NCI-H524 treated with DMSO at 0.1 percent for 48 hours (cell line): ENCODE measurements at places on chromosomes 1 and 21.

- DNase-seq, result no peak
Observed at GRCh38 chr21:43731891-43732711, 13.2 kb downstream of the PDXK start.

DNA sequence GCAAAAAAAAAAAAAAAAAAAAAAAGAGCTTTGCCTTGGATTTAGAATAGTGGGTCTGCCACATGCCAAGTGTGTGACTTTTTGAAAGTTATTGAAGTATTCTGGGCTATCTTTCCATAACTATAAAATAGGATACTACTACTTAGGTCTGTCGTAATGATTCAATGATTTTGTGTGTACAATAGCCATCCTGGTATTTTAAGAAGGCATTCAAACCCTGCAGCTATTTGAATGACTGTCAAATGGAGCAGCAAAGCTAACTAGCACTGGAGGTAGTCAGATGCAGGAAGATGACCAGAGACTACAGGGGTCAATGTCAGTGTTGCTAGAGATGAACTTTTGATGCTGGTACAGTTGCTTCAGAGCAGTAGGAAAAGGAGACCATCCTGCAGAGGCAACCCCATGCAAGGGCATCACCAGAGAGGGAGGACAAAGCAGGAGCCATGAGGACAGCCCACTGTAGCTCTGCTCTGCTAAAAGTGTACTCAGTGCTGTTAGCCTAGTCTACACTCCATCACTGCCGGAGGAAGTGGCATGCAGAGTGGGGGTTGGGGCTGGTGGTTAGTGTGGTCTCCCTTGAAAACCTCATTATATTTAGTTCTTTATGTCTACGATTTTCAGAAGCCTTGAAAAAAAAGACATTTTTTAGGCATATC, 29.0 kb downstream of the DUSP10 start:
- DNase-seq, result no peak

DNA sequence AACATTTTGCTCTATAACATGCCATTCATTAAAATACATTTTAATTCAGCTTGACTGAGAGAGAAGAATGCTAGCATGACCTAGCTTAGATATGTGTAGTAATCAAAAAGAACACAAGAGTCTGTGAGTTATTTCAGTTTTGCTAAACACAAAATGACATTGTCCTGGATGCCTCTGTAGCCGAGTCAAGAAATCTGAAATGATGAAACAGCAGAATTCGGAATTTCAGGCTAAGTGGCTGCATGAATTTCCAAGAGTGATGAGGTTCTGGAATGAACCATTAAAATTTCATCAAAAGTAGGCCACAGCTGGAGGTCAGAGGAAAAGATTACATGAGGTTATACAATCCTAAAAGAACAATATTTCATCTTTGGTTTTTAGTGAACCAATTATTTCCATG, 79.1 kb upstream of the CXADR start:
- DNase-seq, result no peak

- no peak for DNase-seq
Observed at GRCh38 chr1:59292562-59292961, 4.3 kb upstream of the FGGY start.

DNA sequence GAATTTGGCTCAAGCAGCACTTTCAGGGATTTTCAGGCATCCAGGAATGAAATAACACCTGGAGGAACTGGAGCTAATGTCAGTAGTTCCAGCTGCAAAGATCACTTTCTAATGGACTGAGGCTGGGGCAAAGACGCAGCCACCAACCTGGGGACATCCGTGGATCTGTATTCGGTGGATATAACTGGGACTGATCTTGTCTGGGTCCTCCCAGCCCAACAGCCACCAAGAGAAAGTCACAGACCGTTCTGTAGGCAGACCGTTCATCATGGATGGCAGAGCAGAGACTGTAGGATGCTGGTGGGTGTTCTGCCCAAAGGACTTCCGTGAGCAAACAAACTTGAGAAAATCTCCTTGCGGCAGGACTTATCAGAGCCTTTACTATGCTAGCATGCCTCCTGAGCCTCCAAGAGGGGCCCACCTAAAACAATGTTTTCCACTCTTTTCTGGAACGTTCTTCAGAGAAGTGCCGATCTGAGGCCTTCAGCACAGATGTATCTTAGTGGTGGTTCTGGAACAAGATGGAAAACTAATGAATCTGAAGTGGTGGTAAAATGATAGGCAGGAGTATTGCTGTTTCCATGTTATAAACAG, 86.1 kb upstream of the KLHDC7A start:
- DNase-seq, result no peak

- DNase-seq, result no peak
Observed at GRCh38 chr1:208069317-208069716, 158.4 kb upstream of the CD34 start.

GRCh38 chr1:58773406-58773840, 10.4 kb downstream of the JUN start:
- DNase-seq, result no peak

DNA sequence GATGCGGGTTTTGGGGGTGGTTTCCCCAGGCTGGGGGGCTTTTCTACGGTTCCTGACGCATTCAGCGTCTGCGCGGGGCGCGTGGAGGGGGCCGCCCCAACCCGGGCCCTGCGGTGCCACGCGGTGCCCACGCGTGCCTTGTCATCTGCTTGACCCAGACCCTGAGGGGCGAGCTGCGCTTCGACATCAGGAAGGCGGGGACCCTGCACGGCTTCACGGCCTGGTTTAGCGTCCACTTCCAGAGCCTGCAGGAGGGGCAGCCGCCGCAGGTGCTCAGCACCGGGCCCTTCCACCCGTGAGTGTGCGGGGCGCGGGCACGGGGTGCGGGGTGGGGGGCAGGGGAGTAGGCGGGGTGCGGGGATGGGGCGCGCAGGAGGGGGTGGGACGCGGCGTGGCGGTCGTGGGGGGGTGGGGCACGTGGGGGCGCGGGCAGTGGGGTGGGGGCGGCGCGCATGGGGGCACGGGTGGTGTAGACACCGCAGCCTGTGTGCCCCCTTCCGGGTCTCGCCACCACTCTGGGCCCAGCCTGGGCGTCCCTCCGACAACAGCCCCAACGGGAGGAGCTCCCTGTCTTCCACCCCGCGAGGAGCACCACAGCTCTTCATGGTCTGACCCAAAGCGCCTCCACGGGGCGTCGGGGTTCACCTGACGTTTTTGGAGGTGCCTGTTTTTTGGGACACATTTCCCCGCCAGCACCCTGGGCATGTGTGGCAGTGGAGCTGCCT, 26.3 kb downstream of the PRMT2 start:
- no peak for DNase-seq

- no peak for DNase-seq
Observed at GRCh38 chr1:158998037-158998780, 11.5 kb upstream of the IFI16 start.

DNA sequence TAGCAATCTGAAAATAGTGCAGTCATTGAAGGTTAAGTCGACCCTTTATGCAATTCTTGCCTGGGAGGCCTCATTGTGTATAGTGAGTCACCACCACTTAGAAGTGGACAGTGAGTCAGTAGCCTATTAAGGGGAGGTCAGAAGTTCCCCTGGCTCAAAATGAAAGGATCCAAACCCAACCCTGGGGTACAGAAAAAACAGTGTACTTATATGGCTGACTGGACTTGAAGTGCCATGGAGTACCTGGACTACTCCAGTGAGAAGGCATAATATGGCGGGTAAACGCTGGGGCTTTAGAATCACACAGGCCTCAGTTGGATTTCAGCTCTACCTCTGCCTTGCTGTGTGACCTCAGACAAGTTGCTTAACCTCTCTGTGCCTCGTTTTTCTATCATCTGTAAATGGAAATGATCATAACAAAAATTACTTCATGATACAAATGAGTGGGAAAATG, 2.2 kb upstream of the BCL9 start:
- DNase-seq, result no peak

GRCh38 chr1:6123083-6123482, 57.0 kb downstream of the CHD5 start:
- DNase-seq, result no peak

DNA sequence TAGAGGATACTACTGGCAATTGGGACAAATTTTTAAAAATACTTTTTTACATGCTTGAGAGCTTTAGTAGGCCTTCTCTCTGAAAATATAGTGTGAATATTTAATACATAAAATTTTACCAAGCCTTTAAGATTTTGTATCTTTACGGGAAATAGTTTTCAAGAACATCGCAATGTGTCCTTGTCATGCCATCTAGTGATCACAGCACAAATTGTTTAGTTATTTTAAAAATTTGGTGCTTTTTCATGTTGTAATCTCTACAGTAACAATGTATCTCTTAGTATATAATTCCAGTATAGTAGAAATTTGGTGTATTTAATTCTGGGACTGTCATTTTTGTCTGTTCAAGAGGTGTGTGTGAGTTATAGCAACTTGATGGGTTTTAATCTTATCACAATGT, 6.7 kb downstream of the CDC7 start:
- DNase-seq, result no peak

DNA sequence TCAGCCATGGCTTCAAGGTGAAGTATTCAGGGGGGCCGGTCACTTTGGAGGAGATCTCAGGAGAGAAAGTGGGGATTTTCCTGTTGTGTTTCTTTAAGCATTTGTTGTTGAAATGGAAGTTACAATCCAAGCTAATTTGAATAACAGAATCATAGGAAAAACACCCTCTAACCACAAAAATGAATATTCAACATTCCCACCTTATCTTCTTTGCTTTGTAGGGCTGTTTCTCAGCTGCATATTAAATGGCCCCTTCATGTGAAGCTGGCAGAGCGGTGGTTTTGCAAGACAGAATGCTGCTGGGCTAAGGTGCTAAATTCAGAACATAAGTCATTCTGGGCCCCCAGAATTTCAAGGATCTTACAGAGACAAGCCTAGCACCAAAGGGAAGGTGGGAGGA, 279.0 kb downstream of the RRAGC start:
- no peak for DNase-seq

DNA sequence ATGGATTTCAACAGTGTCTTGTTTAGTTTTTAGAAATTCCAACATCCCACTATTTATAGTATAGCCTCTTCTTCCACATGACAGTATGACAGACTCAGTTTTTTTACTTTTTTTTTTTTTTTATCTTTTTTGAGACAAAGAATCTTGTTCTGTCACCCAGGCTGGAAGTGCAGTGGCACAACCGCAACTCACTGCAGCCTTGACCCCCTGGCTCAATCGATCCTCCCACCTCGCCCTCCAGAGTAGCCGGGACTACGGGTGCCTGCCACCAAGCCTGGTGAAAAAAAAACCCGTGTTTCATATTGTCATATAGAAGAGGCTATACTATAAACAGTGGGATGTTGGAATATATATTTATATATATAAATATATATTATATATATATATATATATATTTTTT, 1.2 kb upstream of the DR1 start:
- DNase-seq, result no peak

- DNase-seq, result no peak
Observed at GRCh38 chr21:38639571-38640354, 141.5 kb upstream of the ERG start.

DNA sequence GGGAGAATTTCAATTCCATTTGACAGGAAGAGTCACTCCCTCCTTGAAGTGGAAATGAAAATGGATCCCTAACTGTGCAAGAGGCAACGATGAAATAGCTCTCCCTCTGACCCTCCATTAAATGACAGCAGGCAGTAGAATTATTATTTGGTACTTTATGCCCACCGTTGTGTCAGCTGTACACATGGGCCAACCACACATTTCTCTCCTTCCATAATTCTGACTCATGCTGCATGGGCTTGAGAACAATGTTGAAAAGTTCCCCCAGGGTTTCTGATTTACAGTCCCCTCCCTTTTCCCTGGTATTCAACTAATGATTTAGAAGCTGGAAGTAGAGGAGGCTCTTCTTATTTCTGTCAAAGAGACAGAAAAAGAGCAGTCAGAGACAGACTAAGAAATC, 103.5 kb downstream of the RGS7 start:
- DNase-seq, result no peak

- DNase-seq, result no peak
Observed at GRCh38 chr1:106554294-106554693, 502.2 kb upstream of the PRMT6 start.

- DNase-seq, result no peak
Observed at GRCh38 chr1:161226320-161226711, 456 bp downstream of the TOMM40L start.

DNA sequence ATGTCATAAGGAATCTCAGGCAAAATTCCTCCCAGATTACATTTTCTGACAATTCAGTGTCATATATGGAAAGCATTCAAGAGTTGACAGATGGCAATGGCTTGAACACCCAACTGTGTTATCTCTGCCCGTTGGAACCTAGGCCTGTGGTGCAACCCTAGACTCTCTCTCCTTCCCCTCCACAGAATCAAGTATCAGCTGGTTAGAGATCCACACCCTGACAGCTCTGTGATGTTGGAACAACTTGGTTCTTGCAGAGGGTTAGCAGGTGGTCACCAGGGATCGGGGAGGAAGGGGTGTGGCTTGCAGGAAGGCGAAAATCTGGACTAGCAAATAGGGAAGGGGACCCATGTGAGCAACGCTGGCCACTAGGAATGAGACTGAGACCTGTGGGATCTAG, 26.3 kb downstream of the PCSK9 start:
- peak; percentile 42 for DNase-seq

GRCh38 chr1:2449636-2450454, 26.2 kb upstream of the PLCH2 start:
- DNase-seq, result no peak

GRCh38 chr1:77829851-77830250, 50.4 kb downstream of the MIGA1 start:
- no peak for DNase-seq

DNA sequence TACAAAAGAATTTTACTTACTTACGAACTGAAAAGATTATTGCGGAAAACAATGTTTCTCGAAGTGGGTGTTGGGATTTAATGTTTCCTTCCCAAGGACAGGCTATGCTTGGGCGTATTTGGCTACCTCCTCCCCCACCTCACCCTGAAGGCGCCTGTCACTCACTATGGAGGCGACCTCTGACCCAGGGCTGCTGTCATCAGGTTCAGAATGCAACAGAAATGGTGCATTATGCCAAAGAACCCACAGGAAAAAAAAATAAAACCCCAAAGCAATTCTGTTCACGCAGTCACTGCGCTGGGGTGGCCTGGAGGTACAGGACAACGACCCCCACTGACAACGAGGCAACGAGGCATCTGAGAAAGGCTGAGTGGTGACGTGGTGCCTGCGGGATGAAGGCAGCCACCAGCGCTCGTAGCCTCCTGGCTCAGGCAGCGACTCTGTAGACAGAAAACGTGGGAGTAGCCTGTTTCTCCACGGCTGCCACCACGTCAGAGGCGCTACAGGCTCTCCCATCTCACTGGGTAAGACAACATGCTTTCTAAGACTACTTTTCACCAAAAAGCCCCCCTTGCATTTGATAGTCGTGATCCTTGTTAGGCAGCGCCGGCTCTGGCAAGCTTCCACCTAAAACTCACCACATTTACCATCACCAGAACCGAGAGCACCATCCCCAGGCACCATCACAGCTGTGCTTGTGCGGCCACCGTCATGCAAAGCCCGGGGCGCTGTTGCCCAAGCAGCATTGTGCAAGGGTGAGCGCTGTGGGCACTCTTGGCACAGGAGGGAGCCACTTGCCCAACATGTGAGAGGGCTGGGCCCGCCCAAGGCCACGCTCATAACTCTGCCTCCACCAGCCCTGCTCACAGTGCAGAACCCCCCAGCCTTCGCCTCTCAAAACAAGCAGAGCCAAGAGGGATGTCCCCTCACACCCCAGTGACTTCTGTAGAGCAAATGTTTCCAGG, 14.3 kb downstream of the NADK start:
- DNase-seq, result no peak
